Caco-2 (cell line): ENCODE measurements at places on chromosomes 2 and 18. TPM values are rescaled to one million over a fixed set of nuclear protein-coding genes. Genes with fewer than 3 reads are reported as not detected.
A peak's percentile ranks its signal among the peaks of the same experiment; 100 is the strongest.

Gene CWC22
- 20.3 and 20.5 TPM in 2 replicates for total RNA-seq

Gene SNTG2
- not detected in 2 replicates for total RNA-seq

Gene EVX2
- total RNA-seq: 0.07 TPM in 1 of 2 replicates, not detected in the other

Gene CNRIP1
- not detected in 2 replicates for total RNA-seq

Gene MAL
- total RNA-seq: not detected in 2 replicates

Gene FOXI3
- total RNA-seq: 0.14 TPM in 1 of 2 replicates, not detected in the other

Gene PIEZO2
- total RNA-seq: 0.11 and 0.51 TPM in 2 replicates

Gene GRHL1
- 10.5 and 11.6 TPM in 2 replicates for total RNA-seq

Gene RGPD6
- total RNA-seq: 39.4 and 41.3 TPM in 2 replicates

GRCh38 chr2:33426666-33427231, 49.7 kb upstream of the RASGRP3 start:
- no peak for DNase-seq

GRCh38 chr2:62140426-62141141, 55.3 kb upstream of the B3GNT2 start:
- DNase-seq: no peak

DNA sequence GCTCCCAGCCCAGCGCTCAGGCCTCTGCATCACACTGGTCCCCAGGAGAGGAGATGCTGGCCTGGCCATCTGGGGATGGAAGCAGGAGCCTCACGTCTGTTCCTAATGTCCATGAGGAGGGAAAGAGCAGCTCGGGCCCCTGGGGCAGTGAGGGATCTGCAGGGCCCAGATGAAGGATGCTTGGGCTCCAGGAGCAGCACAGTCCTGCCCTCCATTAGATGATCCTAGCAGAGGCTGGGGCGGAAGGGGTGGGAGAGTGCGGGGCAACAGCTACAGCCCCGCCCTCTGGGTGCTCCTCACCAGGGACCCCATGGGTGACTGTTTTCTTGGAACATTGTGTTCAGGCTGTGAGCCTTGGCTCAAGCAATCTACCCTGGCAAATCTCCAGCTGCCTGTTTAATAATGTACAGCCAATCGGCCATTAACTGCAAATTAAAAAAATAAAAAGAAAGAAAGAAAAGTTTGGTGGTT, 49.7 kb downstream of the TNS1 start:
- peak; percentile 13 for DNase-seq

DNA sequence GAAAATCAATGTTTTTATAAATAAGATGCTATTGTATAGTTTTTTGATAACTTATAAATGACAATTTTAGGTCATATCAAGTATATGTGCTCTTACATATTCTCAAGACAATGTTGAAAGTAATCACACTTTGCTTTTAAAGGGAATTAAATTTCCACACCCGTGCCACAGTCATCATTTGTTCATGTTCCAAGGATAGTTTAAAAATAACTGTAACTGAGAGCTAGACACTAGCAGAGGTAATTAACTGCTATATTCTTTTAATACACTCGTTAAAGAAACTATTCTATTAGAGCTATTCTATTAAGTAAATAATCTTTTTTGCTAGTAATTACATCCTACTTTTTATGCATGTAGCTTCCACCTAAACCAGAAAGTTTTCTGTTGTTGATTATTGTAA, 18.0 kb downstream of the GEN1 start:
- no peak for DNase-seq

DNA sequence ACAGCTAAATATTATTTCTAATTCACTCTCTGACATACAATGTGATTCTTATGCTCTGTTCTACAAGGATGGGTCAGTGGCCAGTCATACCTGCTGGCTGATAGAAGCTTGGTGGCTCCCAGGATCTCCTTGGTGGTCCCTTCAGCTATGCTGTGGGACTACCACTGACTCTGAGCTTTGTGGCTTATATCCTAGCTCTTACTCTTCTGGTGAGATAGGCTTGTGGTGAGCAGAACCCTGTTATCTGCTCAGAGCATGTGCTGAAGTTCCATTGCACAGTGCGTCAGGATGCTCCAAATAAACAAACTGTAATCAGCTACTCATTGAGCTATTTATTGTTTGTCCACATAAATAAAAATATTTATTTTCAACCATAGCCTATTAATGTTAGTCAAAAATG, 51.7 kb downstream of the MFSD6 start:
- no peak for DNase-seq

DNA sequence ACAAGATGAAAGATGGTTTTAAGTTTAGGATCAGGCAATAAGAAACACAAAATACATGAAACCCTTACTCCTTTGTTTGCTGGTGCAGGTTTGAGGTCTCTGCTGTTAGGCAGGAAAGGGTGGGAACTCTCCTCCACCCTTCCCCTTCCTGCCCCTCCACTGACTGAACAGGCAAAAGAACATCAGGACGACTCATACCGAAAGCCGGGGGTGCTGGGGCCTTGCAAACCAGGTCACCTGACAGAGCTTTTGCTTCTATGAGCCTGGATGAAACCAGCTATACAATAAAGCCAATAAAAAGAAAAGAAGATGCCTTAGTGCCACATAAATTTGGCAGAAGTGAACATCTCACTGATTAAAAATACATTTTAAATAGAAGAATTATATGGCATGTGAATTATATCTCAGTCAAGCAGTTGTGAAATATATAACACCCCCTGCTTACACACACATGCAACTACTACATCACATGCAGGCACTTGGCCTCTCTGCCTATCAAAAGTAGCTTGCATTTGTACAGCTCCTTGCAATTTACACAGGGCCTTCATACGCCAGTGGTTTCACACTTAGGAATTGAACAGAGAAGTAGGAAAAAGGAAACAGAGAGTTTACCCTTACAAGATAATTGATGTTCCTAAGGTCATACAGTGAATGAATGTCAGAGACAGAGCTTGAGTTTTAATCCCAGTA, 215.1 kb upstream of the TRIB2 start:
- no peak for DNase-seq

DNA sequence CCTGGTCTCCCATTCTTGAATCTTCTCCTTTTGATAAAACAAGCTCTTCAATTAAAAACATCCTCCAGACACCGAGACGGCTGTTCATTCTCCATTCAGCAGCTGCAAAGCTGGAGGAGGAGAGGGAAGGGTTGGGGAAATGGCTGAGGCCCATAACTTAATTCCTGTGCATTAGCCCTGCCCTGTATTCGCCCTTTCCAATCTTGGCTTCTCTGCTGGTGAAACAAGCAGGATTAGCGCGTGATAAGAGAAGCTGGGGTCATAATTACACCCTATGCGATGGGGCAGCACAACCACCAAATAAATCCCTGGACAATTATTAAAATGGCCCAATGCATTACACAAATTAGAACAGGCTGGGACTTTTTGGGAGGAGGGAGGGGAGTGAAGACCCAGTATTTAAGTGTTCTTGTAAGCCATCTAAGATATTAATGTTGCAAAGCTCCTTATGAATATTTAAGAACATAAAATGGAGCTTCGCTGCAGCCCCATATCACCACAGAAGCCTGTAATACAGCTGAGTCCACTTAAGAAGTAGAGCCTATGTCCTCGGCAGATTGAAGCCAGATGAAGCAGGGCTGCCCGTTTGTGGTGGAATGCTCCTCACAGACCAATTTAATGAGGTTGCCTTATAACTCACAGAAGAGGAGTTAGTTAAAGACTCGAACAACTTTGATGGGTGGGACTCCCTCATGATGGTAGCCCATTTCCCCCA, 176.6 kb upstream of the SKOR2 start:
- no peak for DNase-seq

GRCh38 chr2:20823917-20824316, 1.0 kb upstream of the LDAH start:
- DNase-seq: peak; percentile 51

GRCh38 chr2:102140377-102140776, 2.2 kb upstream of the IL1R1 start:
- DNase-seq: no peak

- no peak for DNase-seq
These were observed 114.8 kb downstream of the ACAA2 start for GRCh38 chr18:49698525-49699025.

- DNase-seq: no peak
These were observed 28.0 kb downstream of the CNGA3 start for GRCh38 chr2:98374286-98374685.

DNA sequence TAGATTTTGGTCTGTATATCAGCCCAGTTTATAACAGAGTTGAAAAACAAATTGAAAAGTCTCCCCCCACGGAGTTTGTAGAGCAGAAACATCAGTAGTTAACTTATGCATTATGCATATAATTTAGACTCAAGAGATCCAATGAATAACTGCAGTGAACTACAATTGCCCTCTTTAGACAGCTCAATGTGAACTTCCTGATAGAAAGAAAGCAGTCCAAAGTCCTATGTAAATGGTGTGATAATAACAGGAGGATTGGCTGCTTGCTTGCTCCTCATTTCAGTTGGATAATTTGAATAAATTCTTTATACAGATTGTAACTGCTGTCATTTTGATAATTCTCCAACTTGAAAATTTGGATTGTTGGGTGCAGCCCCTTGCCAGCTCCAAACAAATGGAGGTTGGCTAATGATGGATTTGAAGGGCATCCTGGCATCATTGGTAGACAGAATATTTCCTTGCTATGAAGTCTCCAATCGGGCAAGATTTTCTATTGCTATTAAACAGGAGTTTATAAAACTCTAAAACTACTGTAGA, 297.1 kb downstream of the ASXL3 start:
- no peak for DNase-seq

- DNase-seq: no peak
These were observed 167.9 kb downstream of the TMEM182 start for GRCh38 chr2:102929721-102930120.

- DNase-seq: no peak
These were observed 278.0 kb upstream of the MGAT5 start for GRCh38 chr2:133975676-133976428.

DNA sequence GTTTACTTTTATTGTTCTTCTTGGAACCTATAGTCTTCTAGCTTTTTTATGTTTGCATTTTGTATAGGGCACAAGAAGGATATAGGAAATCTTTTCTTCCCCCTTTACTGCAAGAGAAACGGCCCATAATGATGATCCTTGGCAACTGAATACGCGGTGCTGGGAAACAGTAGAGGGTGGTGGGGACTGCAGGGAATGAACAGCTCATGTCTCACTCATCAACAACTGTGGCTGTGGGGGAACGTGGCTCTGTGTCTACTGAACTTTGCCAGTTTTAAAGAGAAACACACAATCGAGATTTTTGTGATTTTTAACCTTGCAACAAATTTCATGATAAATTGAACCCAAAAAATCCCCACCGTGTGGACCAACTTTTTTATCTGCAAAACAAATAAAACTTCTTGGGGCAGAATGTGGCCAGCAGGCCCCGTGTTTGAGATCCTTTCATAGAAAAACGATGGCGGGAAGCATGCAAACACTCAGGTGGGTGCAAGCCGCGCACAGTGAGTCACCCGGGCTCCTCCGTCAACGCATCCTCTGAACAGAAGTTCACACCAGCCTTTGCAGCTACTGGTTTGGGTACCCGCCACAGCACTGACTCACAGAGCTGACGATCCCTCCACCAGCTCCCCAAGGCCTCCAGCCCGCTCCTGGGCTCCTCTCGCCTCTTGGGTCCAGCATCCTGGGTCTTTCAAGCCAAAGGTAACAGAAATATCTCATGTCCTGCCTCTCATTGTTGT, 149.3 kb downstream of the COL6A3 start:
- no peak for DNase-seq

- no peak for DNase-seq
These were observed 2.5 kb upstream of the KYNU start for GRCh38 chr2:142875010-142875409.

DNA sequence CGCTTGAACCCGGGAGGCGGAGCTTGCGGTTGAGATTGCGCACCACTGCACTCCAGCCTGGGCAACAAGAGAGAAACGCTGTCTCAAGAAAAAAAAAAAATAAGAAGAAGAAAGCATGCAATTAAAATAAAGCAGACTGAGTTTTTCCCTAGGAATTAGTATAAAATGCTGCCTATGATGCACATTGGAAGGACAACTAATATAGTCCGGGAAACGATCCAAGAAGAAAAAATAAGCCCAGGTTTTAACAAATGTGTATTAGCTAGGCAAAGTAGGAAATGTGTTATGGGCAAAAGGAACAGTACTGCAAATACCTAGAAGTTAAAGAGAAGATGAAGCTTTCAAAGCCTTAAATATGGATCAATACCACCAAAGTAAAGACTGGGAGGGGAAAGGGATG, 64.0 kb downstream of the SPIRE1 start:
- DNase-seq: no peak

DNA sequence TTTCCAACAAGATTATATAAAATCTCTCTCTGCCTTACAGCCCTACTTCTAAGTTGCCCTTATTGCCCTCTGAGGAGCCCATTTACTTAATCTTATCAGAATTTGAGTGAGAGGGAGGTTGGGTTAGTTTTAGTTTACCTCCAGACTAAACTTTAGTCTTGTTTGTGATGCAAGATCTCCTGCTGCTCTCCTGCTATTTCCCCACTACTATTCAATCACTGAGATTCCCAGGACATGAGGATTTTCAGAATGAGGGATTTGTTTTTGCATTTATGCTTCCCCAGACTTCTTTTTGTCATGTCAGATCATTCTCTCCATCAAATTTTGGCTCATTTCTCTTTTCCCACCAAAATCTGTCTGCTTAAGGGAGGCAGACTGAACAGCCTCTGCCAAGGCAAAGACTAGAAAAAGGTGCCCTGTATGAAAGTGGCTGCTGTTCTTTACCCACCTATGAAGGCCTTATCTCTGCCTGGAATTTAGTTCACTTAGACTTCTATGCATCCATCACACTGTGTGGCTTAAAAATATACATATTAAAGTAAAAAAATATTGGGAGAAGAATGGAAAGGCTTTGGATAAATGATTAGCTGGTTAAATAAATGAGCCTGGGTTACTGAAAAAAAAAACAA, 401.3 kb downstream of the PID1 start:
- DNase-seq: no peak

DNA sequence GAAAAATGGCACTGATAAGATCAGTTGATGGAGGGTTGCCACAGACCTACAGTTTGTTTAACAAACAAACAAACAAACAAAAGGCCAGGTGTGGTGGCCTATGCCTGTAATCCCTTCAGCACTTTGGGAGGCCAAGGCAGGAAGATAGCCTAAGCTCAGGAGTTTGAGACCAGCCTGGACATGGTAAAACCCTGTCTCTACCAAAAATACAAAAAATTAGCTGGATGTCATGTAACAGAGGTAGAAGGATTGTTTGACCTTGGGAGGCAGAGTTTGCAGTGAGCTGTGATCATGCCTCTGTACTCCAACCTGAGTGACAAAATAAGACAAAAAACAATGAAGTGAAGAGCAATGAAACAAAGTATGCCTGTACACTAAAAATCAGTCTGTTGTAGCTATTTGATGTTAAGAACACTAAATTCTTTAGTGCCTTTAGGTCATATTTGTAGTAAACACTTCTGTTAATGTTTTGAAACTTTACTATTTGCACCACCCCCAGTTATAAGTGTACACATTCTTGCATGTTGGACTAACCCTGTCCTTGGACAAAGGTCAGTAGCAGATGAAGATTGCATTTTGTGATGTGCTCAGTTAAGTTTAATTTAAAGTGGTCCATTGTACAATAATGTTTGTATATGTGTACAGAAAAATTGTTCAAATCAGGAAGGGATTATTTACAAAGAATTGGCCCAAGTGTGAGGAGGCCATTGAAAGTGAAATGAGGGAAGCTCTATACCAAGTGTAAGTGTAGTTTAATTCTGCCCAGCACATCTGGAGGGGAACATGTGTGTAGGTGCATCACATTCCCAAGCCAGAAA, 73.9 kb downstream of the KYNU start:
- DNase-seq: no peak

GRCh38 chr18:77035380-77036187, 97.0 kb downstream of the MBP start:
- no peak for DNase-seq
